Upper lobe of right lung (tissue), 1 donor: ENCODE measurements at places on chromosomes 3 and 15. TPM values are rescaled to one million over a fixed set of nuclear protein-coding genes. Genes with fewer than 3 reads are reported as not detected.

DNA sequence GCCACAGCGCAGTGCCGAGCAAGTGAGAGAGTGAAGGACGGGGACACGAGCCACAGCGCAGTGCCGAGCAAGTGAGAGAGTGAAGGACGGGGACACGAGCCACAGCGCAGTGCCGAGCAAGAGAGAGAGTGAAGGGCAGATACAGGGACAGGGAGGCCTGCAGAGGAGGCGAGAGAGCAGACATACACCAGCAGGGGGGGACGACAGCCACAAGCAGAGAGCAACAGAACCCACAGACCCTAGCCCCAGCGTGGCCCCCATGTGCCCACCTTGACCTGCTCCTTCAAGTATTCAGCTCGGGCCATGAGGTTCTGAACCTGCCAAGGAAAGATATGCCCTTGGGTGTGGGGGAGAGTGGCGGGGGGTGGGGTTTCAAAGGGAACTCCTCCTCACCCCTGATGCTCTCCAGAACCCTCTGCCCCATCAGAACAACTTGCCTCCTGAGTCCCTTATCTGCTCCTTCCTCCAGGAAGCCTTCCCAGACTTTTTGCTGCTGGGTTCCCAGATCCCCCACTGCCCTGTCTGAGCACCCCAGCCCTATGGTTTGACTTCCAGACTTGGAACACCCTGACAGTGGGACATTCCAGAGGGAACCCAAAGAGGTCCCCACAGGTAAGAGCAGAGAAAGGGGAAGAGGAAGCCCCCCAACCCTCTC is 5.3 kb downstream of the ULK3 start:
- peaks cover 15% of the 10 kb centered on the region for H3K36me3 ChIP-seq
- peaks cover 9% of the 10 kb centered on the region for H3K4me1 ChIP-seq
- no peak overlapping the region for H3K4me3 ChIP-seq
- no peaks in the 10 kb centered on the region for H3K27me3 ChIP-seq
- DNase-seq, result no peak

GRCh38 chr15:68149059-68149458 is 56.1 kb downstream of the CALML4 start:
- H3K27ac ChIP-seq, result no peak overlapping the region
- DNase-seq, result no peak
- H3K4me3 ChIP-seq, result no peak overlapping the region
- peaks cover 38% of the 10 kb centered on the region for H3K36me3 ChIP-seq
- no peaks in the 10 kb centered on the region for H3K4me1 ChIP-seq
- no peaks in the 10 kb centered on the region for H3K27me3 ChIP-seq

The TMEM207 gene
- total RNA-seq, result not detected

The CFAP91 gene
- 3.7 TPM for total RNA-seq
